Posterior cingulate gyrus (tissue), 11 donors: ENCODE measurements at places on chromosomes 16 and 17.

GRCh38 chr17:19321481-19322128, 40.9 kb downstream of the B9D1 start:
- no peak for DNase-seq

- peak; percentile 20 for DNase-seq
Observed at GRCh38 chr16:22008215-22009059, 526 bp downstream of the MOSMO start.

DNA sequence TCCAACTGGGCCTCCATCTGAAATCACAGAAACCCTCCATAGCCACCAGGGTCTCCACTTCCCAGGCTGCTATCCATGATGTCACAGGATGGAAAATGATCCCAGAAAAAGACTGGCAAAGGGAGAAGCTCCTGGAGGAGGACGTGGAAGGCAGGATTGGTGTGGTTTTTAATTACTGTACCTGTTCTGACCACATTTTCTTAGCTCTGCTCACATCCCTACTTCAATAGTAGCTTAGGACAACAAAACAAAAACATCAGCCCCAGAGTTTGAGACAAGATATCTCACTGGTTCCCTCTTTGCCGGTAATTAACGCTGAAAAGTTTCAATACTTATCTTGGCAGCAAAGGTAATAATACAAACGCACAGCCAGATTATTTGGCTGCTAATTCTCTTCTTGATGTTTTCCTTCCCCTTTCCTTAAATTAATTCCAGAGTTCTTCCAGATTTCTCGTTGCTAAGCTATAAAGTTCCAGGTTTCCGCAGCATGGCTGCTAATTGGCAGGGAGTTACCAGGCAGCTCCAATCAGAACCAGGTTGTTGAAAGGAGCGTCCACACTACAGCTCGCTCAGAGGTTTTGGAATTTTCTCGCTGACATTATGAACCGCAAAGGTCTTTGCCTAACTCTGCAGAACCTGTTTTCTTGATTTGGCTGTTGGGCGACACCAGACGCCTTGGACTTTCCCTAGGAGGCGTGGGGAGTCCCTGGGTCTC, 263.4 kb downstream of the MRTFB start:
- DNase-seq = no peak

DNA sequence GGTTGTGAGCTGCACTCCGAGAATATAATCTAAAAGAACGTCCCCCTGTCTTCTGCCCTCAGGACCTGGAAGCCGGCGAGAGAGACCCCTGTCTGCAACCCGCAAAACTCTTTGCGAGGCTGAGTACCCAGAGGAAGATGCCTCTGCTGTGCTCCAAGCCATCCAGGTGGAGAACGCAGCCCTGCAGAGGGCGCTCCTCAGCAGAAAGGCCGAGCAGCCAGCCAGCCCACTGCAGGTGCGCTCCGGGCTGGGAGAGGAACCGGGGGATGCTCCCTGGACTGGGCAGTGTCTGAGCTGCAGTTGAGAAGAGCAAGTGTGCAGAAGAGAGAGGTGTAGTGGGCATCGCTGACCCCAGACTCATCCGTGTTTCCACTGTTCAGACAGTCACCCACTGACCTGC, 148.3 kb downstream of the KATNIP start:
- DNase-seq = no peak

DNA sequence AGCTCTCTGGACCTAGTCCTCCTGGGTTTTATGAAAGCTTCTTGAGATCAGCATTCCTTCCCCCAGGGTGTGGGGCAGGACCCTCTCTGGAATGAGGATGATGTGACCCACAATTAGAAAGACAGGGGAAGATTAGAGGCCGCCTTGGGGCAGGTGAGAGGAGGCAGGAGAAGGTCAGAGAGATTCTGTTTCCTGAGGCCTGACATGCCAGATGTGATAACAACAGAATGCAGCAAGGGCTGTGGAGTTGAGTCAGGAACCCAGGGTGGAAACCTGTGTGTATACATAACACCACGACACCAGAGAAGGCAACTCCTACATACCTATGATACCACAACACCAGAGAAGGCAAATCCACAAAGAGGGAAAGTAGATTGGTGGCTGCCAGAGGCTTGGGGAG, 5.4 kb upstream of the SLC5A10 start:
- DNase-seq = no peak

GRCh38 chr17:46764000-46764708, 54.3 kb downstream of the WNT3 start:
- no peak for DNase-seq

DNA sequence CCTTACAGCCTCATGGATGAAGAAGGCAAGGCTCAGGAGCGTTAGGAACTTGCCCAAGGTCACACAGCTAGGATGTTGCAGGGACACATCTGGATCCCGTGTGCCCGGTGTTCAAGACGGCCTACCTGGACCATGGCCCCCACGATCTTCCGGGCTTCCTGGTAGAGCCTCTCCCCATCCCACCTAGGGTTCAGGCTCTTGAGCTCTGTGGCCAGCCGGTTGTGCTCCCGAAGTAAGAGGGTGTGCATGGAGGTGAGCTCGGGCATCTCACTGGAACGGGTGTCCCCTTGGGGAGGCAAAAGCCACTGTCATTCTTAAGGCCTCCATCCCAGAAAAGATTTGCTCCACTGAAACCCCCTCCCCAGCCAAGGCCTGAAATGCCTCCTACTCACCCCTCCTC, 5.3 kb downstream of the MPO start:
- no peak for DNase-seq

DNA sequence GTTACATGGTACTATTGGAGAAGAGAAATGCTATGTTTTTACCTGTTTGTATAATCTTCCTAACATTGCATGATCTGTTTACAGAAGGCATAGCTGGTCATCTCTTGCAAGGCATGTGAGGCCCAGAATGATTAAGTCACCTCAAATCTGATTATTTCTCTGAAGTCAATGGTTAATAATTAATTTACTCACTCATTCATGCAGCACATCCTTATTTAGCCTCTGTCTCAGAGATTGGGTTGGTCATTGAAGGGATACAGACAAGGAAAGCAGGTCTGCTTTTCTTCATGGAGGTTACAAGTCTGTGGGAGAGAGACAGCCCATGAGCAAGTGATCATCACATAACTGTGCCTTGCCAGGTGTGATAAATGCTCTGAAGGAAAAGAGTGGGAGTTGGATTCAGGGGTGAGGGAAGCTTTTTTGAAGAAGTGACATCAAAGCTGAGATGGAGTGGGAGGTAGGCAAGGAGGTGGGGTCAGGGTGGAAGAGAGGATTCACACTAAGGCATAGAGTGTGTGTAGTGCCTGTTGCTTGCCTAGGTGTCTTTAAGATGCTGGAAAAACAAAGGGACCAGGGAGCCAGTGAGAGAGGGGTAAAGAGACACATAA, 16.3 kb upstream of the RBFOX1 start:
- DNase-seq = no peak

DNA sequence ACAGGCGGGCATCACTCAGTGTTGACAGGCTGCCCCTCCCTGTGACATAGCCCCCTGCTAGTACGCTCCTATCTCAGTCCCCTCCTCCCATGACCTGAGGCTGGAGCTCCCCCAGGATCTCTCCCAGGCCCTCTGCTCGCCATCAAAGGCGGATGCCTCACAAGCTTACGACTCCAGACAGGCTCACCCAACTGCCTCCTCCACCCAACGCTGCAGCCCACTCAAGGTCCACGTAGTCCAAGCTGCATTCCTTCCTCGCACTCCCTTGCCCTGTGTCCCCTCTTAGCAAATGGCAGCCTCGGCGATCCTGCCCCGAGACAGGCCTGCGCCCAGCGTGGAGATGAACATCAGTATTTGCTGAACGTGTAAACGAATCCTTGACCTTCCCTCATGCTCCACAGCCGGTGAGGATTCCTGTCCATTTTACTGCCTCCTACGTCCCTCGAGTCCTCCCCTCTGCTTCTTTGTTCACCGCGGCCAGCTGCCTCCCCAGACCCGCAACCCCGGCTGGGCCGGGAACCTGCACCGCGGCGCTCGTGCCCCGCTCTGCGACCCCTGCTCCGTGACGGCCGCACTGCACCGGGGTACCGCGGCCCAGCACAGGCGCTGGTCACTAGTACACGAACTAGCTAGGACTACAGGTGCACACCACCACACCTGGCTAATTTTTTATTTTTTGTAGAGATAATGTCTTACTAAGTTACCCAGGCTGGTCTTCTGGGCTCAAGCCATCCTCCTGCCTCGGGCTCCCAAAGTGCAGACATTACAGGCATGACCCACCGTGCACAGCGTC, 838 bp upstream of the TMEM97 start:
- no peak for DNase-seq

DNA sequence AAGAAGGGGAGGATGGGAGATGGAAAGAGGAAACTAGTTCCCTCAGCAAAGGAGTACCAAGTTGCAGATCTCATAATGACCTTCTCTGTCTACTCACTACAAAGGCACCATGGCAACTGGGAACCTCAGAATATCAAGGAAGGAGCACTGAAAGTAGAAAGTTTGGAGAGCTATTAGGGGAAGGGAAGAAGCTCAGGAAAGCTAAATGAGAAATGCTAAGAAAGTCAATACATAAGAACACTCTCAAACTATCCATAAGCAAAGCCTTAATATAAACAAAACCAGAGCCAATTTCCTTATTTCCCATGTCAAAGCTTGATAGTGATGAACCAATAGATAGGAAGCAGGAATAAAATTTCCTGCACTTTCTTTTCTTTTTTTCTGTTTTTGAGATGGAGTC, 57.9 kb upstream of the C17orf78 start:
- DNase-seq = no peak

DNA sequence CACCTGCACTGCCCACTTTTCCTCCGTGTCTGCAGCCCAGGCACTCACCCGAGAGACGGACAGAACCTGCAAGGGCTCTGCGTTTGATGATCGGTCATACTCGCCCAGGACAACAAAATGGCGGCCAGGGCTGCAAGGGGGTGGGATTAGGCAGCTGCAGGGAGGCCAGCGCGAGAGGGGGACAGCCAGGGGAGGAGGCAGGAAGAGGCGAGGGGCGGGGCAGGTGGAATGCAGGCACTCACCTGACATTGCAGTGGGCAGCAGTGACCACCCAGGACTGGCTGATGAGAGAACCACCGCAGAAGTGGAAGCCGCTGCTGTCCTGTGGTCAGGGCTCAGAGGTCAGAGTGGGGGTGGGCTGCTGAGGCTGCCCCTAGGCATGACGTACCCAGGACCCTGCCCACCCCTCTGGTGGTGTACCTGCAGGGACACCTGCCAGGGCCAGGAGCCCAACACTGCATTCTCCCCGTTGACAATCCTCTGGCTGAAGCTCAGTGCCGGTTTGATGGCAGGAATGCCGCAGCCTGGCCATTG, 917 bp downstream of the CTRL start:
- DNase-seq = no peak

- no peak for DNase-seq
Observed at GRCh38 chr16:3597226-3597625, 14.2 kb downstream of the SLX4 start.

- DNase-seq = no peak
Observed at GRCh38 chr17:74214484-74215341, 1.3 kb downstream of the TTYH2 start.

DNA sequence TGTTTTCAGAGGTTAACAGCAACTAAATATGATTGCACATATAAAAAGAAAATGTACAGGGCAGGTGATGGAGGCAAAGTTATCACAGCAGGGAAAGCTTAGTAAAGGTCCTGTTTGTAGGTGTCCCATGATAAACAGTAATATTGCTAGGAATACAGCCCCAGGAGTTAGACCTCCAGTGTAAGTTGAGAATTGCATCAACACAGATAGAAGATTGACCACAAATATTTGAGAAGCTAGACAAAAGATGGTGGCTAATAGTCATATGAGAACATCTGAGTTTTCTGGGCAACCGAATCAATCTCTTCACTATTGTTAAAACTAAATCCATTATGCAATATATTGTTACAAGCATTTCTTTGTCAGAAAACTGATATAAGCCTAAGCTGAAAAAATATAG, 152.6 kb downstream of the CDH11 start:
- DNase-seq = no peak

DNA sequence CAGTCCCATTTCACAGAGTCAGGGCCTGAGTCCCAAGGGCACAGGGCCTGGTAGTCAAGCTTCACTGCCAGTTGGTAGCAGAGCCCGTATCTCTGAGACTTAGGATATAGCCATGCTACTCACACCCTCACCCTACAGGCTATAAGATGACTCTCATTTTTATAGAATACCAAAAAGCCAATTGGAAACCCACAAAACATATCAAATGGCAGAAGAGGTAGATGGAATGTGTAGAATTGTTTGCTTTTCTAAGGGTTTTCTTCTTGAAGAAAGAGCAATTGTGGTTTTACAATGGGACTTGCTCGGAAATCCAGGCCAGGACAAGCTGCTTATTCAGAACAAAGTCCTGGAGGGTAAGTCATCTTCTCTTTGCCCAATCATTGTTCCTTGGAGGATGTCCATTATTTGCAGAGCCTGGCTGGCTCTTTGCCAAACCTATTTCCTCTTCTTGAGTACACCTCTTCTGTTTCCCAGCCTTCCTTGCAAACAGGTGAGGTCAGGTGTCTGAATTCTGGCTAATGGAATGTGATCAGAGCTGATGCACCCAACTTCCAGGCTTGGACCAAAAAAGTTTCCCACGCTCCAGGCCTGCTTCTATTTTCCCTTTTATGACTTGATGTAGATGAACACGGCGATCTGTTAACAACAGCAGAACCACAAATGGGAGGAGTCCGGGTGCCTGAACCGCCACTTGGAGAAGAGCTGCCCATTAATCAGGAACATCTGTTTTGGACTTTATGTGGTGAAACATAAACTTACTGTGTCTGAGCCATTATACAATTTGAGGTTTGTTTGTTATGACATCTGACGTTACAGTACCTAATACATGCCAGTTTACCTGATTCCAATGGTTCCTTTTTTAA, 16.9 kb upstream of the CCL22 start:
- no peak for DNase-seq

DNA sequence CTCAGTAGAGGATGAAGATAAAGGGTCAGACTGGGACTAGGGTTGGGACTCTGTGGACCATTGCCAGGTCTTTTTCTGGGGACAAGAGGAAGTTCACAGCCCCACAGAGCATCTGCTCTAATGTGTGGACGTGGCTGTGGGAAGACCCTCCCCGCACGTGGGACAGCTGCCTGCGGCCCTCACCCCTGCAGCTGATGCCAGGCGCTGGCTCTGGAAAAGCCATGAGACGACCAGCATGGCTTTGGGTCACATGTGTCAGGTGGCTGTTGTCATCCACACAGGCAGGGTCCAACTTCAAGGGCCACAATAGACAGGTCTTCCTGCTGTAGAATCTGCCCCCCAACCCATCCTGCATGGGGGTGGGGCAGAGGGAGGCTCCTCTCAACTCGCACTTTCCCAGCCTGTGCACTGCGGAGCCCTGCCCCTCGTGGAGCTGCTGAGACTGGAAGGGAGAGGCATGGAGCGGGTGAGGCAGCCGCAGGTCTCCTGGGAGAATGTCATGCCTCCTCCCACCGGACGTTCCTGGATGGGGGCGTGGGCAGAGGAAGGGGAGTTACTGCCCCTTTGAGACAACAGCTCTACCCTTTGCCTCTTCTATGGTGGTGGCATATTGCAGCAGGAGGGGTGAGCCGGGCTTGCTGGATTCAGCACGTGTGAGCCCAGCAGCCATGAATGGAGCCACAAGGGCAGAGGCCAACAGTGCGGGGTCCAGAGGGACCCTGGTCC, 53.4 kb downstream of the PIMREG start:
- no peak for DNase-seq

GRCh38 chr16:4389051-4389955, 17.7 kb downstream of the VASN start:
- DNase-seq = no peak

GRCh38 chr16:67736858-67737257, 17.7 kb upstream of the GFOD2 start:
- DNase-seq = no peak
